ENCODE measurements at places on chromosomes 12 and 14.

DNA sequence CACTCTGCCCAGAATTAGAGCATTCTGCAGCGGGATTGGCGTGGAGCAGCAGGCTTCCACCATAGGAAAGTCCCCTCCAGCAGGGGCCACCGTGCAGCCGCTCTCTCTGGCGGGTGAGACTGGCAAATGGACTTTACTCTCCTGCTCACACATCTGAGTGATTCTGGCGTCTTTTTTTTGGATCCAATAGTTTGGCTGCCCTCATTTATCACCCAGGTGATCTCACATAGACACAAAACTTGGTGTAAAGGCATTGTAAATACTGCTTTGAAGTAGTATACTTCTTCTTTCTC is 130.3 kb downstream of the TGFB3 start:
- DNase-seq = no peak

- no peak for DNase-seq
Observed at GRCh38 chr12:49020441-49020840, 1.9 kb upstream of the PRKAG1 start.

DNA sequence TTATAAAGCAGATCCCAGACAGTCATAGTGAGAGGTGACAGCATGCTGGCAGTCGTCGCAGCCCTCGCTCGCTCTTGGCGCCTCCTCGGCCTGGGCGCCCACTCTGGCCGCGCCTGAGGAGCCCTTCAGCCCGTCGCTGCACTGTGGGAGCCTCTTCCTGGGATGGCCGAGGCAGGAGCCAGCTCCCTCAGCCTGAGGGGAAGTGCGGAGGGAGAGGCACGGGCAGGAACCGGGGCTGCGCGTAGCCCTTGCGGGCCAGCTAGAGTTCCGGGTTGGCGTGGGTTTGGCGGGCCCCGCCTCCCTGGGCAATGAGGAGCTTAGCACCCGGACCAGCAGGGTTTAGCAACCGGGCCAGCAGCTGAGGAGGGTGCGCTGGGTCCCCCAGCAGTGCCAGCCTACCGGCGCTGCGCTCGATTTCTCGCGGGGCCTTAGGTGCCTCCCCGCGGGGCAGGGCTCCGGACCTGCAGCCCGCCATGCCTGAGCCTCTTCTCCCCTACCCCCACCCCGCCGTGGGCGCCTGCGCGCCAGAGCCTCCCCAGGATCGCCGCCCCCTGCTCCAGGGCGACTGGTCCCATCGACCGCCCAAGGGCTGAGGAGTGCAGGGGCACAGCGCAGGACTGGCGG is 451.2 kb upstream of the DCN start:
- DNase-seq = no peak

DNA sequence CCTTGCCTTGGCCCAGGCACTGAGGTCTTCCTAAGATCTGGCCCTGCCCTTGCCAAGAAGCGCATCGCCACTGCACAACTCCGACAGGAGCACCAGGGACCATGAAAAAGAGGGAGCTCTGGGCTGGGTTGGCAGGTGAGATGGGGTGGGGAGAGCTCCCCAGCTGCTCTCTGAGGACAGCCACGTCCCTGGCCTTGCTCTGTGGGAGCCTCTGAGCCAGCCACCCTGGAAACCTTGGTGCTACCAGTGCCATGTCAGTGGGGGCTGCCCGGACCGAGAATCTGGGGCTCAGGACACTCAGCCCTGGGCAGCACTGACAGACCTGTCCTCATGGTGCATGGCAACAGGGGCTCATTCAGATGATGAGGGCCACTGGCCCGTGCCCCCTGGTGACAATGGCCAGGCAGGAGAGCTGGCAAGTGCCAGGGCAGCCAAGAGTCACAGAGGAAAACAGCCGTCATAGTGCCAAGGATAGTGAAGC is 134.8 kb downstream of the ZFP36L1 start:
- DNase-seq = no peak

DNA sequence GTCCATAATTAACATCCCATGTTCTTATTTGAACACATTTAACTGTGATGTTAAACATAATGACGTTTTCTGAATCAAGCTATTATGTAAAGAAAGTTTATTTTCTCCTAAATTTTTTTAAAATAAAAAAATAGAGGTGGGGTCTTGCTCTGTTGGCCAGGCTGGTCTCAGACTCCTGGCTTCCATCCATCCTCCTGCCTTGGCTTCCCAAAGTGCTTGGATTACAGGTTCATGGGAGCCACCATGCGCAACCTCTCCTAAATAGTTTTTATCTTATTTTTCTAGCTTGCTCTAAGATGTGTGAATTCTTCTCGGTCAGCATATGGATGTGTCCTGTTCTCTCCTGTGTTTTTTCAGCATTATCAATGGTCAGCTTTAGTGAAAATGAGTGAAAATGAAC is 3.2 kb downstream of the RAD9B start:
- no peak for DNase-seq

- no peak for DNase-seq
Observed at GRCh38 chr14:106528717-106529116, 1002.3 kb downstream of the TMEM121 start.

- DNase-seq = no peak
Observed at GRCh38 chr12:29070309-29070708, 78.8 kb upstream of the FAR2 start.

GRCh38 chr14:93112891-93113677 is 2.6 kb downstream of the ITPK1 start:
- DNase-seq = peak; percentile 70

- DNase-seq = no peak
Observed at GRCh38 chr14:103008768-103009357, 48.5 kb downstream of the CDC42BPB start.

DNA sequence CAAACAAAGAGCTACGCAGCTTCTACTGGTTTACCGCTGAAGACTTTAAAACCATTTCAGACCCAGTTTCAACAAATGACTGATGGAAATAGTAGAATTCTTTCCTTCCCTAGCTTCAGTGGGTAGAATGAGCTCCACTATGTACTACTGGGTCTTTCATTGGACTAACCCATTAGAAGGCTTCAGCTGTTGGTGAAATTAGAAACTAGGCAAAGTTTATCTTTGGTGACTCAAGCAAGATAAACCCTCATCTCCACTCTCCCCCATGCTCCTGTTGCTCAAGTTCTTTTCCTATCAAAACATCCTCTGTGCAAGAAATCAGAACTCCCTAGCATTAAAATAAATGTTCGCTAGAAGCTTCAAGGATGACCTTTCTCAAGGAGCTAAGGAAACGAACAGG is 159.2 kb downstream of the PAWR start:
- no peak for DNase-seq

DNA sequence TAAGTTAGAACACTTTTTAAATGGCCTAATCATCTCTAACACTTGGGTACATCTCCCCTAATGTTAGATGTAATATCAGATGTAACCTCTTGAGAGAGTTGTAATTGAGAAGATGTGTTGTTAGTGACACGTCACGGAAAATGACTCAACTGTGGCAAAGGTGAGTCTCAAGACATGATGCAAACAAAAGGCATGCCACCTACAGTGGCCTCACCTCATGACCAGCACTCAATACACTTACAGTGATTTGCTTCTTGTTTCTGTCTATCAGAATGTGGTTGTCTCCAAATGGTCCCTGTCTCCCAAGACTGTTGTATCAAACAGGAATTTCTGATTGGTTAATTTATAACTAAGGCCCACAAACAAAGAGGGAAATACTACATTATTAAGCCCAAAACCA is 91.2 kb downstream of the SLC25A21 start:
- DNase-seq = no peak

- no peak for DNase-seq
Observed at GRCh38 chr12:113292091-113292490, 42.8 kb downstream of the SLC8B1 start.

DNA sequence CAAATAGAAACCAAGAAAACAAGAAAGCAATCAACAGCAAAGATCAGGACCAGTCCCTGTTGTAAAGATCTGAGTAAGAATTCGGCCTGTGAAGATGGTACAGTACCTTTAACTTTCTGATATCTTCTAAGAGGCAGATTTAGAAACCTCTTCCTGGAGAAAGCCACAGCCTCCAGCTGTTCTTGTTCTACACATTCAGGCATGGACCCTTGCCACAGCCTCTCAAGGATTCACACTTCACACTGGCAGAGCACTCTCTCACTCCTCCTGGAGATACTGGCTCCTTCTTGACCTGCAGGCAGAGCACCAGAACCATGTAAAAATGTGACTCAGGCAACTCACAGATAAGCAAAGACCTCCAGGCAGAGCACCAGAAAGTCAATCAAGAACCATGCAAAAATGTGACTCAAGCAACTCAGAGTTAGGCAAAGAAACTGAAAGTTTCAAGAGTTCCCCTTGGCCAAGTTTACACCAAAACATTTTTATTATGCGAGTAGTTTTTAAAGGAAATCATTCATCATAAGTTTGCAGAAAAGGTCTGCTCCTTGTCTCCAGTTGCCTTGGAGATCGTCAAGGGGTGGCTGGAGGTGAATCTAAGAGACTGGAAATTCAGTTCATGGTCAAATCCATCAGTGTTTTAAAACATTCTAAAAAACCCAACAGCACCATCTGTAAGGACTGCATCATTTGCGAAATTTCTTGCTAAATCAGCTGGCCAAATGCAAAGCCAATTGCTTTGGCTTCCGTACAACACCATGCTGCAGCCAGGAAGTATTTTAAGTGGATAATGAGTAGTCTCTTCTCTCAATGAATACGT is 119.3 kb upstream of the MDM1 start:
- DNase-seq = no peak

DNA sequence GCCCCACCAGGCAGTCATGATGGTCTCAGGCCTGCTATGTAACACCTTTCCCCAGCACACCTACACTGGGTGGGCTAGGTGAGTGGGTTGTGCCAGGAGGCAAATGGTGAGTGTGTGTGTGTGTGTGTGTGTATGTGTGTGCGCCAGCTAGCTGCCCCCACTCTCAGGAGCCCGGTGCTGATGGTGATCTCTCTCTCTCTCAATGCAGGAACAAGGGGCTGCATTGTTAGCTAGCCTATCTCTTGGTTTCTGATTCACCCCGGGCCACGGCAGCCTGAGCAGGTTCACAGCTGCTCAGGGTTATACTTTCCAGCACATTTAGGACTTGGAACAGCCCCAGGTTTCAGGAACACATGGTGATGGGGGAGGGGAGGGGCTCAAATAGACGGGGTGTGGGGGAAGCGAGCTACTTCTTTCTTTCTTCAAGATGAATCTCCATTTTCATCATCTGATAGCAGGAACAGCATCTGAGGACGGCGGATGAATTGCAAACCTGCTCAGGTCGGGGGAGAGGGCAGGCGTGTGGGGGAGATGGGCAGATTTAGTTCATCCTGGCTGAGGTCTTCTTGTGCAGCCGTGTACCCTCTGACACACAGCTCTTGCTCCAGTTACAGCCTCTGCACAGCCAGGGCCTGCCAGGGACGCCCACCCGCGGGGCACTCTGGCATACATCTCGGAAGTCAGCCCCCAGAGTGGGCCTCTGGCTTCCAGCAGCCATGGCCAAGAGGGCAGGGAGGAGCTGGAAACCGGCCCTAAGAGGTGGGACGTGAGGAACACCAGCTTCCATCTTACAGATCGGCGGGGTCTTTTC is 137.6 kb downstream of the ZFP36L1 start:
- DNase-seq = no peak

GRCh38 chr12:11576104-11576503 is 73.4 kb upstream of the ETV6 start:
- no peak for DNase-seq

GRCh38 chr12:21697904-21698630 is 40.4 kb upstream of the LDHB start:
- no peak for DNase-seq

DNA sequence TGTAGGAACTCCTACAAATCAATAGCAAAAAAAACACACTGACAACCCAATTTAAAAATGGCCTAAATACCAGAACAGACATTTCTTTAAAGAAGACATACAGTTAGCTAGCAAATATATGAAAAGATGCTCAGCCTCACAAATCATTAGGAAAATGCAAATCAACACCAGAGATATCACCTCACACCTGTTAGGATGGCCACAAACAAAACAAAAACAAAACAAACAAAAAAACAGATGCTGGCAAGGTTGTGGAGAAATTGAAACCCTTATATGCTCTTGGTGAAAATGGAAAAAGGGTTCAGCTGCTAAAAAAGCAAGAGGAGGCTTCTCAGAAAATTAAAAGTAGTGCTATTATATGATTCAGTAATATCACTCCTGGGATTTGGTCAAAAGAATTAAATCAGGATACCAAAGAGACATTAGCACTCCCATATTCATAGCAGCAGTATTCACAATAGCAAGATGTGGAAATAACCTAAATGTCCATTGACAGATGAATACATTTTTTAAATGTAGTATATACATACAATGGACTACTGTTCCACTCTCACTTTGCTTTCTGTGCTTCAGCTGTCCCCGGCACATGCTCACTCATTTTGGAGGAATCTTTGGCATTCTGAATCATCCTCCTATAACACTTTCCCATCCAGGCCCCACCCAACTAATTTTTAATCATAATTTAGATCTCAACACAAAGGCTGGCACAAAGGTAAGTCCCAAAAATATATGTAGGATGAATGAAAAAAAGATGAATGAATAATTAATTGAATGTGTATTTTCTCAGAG is 99.1 kb downstream of the SYT1 start:
- no peak for DNase-seq

DNA sequence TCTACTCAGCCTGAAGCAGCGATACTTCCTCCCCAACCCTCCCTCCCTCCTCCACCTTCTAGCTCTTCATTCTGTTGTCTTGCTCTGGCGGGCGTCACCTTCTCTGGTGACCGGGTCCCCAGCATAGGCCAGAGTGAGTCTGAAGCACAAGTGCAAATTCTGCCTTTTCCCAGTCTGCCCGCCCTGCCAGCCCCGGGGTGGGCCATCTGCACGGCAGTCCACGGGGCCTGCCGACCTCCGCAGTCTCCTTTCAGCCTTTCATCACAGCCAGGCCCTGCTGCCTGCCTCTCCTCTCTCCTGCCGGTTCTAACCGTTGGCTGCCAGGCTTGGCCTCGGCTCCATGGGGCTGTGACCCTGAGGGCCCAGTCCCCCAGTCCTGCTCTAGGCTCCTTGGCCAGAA is 58.7 kb downstream of the TESC start:
- no peak for DNase-seq
